Activated naive CD4-positive, alpha-beta T cell treated with anti-CD3 and anti-CD28 coated beads, Interleukin-2, amount 50 U/mL, for 16 hours (primary cell): ENCODE measurements at places on chromosomes 3 and 15.

DNA sequence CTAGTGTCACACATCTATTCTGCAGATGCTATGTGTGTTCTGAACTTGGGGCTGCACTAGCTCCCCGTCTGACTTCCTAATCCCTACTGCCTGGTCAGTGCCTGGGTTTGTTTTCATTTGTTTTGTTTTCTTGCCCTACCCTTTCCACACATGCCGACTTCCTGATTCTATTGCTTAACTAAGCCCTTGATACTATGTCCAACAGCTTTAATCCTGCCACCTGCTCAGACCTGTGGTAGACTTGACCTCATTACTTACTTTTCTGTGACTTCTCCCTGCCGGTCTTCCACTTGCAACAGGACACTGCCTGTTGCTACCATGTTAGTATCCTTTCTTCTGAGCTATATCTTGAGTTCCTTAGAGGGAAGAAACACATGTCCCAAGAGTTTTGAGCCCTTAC is 39.3 kb upstream of the CEMIP start:
- DNase-seq, result no peak

DNA sequence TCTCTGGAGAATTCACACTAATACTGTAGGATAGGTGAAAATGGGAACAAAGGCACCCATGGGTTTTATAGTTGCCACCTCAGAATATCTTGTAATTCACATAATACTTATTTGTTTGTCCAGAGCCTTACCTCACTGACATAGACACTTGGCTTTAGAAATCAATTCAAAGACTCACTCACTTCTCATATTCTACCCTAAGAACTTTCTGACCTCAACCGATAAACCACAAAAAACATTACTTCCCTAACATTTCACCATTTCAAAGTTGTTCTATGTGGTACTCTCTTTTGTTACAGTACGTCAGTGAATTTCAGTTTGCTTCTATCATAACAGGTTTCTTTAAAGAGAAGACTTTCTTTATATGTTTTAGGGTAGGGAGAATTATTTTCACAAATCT is 359.3 kb downstream of the IGSF11 start:
- DNase-seq, result no peak

DNA sequence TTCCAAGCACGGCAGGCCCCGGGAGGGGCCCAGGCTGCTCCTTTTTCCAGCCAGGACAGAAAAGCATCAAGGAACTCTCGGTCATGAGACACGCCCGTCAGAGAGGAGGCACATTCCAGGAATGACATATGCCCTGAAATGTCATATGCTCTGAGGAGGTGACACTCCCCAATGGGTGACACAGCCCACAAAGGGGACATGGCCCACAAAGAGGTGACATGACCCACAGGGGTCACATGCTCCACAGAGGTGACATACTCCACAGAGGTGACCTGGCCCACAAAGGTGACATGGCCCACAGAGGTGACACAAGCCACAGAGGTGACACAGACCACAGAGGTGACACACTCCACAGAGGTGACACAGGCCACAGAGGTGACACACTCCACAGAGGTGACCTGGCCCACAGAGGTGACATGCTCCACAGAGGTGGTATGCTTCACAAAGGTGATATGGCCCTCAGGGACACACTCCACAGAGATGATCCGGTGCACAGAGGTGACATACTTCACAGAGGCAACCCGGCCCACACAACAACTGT is 79.2 kb downstream of the ABHD5 start:
- no peak for DNase-seq

GRCh38 chr3:148651549-148651948 is 46.2 kb upstream of the AGTR1 start:
- DNase-seq, result no peak

DNA sequence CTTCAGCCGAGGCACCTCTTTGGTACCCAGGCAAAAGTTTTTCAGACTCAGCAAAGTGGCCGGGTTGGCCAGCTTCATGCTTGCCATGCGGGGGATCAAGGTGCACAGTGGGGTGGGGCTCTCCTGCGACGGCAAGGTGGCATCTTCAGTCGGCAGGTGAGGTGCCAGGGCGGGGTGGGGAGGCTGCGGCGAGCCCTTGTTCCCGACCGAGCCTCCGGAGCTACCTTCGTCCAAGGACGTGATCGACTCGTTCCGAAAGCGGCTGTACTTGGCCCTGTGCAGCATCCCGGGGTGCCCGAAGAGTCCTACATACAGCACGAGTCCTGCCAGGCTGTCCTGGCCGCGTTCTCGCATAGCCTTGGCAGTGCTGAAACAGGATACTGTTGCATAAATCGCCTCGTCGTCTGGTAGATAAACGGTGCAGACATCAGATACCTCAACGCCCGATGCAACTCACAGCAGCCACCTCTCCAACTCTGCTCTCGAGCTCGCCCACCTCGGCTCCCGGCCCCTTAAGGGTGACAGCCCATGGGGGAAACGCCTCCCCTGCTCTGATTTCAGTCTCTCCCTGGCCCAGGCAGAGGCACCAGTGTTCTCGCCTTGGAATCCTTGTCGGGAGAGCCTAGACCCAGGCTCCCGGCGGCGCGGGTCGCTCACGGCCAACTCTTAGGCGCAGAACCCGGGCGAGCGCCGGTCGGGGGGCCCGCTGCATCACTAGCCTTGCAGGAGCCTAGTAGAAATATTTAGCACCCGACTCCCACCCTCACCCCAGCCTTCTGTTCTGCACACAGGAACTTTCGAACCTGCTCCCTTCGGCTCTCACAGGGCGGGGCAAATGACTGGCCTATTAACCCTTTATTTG is 826 bp downstream of the SHC4 start:
- DNase-seq, result peak; percentile 16
